Astrocyte (in vitro differentiated cells and primary cell): ENCODE measurements at places on chromosomes 12 and 14. TPM values are rescaled to one million over a fixed set of nuclear protein-coding genes. Genes with fewer than 3 reads are reported as not detected.

DNA sequence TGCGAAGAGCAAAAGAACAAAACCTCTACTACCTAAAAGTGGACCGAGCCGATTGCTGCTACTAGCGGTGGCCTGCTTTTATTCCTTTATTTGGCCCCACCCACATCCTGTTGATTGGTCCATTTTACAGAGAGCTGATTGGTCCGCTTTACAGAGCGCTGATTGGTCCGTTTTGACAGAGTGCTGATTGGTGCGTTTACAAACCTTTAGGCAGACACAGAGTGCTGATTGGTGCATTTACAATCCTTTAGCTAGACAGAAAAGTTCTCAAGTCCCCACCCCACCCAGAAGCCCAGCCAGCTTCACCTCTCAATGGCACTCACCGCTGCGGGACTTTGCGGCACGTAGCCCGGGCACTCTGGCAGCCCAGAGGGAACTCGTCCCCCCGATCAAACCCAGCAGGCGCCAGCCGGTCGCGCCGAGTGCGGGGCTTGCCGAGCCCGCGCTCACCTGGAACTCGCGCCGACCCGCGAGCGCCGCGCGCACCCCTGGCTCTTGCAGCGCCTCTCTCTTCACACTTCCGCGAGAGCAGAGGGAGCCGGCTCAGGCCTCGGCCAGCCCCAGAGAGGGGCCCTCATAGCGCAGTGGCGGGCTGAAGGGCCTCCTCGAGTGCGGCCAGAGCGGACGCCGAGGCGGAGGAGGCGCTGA is 8.7 kb upstream of the FGD4 start:
- no peak for DNase-seq

GRCh38 chr14:45743884-45744283 is 490.9 kb upstream of the MIS18BP1 start:
- no peak for DNase-seq

GRCh38 chr12:67534681-67535080 is 113.9 kb upstream of the DYRK2 start:
- DNase-seq: peak; percentile 99

DNA sequence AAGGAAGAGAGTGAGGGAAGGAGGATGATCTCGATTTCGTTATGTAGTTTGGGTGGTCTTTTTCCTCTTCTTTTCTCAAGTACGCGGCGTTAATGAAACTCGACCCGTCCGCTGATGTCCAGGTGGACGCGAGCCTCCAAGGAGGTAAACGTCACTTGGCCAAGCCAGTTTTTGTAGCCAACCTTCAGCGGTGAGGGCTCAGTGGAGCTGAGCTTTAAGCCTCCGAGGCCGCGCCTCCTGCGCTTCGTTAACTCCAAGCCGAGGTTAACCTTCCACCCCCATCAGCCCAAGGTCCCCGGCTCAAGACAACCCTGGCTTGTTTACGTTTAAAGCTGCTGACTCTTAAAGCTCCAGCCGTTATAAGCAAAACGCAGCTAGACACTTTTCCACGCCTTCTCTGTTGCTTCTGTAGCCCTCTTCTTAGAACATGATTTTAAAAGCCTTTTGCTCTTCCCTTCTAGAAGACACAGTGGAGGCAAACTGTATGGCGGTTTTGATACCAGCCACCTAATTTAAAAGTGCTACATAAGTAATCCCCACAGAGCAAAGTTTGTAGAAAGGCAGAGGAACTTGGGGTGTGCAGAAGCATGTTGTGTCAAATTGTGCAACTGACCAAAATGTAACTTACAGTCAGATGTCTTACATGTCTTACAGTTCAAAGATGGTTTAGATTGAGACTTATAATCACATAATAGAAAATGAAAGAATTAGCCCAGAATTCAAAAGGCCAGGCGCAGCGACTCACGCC is 923 bp upstream of the ITPR2 start:
- no peak for DNase-seq

DNA sequence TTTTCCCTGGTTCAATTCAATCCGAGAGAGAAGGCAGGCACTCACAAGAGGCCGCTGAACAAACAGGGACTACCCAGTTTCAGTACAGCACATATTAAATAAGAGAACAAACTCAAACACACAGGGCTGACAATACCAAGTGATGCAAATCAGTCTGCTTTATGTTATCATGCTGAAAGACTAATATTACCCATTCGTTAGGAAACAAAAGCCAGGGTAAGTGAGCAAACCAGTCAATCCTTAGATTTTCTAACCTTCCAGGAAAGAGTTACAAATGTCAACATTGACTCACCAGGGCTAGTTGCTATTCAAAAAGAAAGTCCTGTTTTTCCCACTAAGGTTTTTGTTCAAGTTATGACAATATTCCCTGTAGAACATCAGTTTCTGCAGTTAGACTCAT is 246.2 kb downstream of the C12orf42 start:
- no peak for DNase-seq

DNA sequence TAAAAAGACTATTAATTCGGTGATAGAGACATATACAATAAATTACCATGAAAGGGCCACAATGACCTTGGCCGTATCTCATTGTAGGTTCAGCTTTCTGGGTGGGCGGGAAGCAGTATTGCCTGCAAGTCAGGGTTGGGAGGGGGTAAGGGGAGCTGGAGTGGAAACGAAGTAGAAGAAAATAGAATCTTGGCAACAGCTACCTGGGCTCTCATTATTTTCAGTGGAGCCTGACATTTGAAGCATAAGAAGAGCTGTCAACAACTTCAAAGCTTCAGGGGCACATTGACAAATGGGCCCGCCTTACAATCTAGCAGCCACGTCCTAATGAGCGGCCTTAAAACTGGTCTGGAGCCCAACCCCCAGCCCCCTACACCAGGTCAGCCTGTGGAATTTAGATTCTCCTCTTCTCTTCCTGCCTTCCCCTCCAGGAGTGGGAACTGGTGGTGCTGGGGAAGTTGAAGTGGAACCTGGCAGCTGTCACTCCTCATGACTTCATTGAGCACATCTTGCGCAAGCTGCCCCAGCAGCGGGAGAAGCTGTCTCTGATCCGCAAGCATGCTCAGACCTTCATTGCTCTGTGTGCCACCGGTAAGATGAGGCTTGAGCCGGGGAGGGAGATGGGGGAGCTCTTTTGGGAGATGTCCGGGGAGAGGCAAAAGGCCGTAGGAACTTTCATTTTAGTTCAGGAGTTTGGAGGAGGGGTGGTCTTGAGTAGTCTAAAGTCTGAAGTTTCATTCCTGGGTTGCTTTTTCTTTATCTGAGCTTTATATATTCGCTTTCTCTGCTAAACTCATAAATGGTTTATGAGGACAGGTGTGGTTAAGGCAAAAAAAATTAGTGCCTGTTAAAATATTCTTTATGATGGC is 5.0 kb downstream of the CCND2 start:
- no peak for DNase-seq

DNA sequence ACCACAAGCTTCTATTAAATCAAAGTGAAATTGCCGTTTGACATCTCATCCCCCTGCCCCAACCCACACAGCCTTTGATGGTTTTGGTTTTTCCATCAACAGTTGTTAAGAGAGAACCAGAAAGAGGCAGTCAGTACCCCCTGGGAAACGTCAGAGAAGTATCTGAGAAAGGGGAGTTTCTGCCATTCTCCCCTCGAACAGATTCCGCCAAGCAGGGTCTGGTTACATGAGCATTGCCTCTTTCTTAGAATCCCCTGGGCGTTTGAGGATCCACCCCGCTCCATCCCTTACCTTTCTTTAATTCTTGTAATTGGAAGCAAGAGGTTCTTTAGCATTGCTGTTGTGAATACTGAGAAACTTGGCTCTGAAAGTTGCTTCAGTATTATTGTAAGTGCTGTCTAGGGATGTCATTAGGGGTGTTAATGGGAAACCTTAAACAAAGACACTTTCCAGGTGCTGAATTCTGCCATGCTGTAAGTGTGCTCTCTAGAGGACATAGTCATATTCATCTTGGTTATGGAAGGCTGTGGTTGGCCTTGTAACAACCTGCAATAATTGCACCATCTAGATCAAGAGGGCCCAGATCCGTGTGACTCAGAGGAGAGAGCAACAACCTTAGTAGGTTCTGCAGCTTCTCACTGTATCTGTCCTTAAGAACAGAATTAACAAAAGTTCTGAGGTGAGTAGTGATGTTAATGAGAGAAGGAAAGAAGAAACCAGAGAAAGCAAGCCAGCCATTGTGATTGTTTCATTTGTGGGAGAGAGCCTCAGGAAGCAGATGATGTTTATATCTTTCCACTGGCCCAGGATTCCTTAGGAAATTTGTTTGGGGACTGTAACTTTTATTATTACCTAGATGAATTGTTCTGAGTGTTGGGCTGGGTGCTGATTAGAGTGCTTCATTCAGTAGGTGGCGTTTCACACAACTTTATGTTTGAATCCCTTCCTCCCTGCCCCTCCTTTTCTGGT is 9.0 kb downstream of the TMBIM6 start:
- peak; percentile 39 for DNase-seq

- DNase-seq: no peak
These were observed 80.4 kb upstream of the GPR68 start for GRCh38 chr14:91324606-91325575.

GRCh38 chr14:97219431-97220017 is 422.3 kb downstream of the VRK1 start:
- DNase-seq: no peak

DNA sequence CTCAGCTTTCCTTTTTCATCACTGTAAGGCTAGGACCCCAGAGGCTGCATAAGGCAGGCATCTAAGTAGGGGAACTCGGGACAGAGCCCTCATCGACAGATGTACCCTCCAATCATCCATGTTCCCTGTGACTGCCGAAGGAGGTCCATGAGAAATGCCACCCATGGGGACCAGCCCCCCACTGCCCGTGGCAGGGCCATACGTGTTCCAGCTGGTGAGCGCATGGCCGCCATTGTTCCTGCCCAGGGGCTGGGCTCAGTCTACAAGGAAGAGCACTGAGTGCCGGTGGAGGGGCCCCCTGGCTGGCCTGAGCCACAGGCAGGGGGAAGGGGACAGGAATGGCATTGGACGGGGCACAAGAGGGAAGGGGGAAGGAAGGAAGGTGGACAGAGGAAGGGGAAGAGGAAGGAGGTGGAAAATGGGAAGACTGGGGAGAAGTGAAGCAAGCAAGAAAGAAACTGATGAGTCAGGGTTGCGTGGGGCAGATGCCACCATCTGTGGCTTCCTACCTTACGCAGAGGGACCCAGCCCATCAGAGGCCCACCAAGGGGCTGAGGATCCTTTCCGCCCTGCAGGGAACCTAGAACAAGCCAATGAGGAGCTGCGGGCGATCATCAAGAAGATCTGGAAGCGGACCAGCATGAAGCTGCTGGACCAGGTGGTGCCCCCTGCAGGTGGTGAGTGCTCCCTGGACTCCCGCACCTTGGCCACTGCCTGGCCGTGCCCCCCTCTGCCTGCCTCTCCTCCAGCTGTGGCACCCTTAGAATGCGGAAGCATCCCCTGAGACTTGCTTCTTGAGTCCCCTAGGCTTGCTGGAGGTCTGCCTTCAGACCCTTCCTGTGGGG is 120.6 kb upstream of the FKBP4 start:
- DNase-seq: no peak

DNA sequence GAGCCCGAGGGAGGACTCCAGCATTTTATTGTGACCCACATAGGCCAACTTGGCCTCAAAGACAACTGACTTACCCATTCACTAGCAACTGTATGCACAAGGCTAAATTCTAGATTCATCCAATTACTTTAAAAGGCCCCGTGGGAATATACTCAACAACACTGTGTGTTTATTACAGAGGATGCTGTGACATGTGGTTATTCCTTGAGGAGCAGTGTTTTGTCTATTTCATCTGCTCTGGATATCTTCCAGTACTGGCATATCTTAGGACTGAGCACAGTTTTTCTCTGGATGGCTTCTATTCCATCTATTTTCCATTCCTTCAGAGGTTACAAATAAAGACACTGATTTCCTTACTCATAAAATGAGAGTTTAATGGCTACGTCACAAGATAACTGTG is 87.2 kb upstream of the KRAS start:
- no peak for DNase-seq

GRCh38 chr12:124831590-124831989 is 32.1 kb downstream of the SCARB1 start:
- DNase-seq: no peak

DNA sequence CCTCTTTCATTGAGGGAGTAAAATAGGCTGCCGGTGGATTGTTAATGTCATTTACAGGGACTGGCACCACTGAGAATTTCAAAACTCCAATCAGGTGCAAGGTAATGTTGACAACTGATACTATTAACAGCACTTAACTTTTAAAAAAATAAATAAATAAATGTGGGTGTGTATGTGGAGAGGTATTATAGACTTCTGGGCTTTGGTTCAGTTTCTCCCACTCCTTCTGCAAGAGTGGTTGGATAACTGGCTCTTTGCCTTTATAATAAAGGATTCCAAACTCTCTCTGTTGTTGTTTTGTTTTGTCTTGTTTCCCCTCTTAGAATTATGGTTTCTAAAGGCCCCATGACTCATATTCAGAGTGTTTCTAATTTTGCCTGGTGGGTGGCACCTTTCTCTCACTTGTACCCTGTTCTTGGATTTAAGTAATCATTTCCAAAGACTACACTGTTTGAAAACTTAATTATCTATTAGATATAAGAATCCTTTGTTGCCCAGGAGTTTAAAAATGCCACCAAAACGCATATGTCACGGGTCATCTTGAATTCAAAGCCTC is 151.6 kb upstream of the ARID2 start:
- peak; percentile 34 for DNase-seq

GRCh38 chr12:99059824-99060511 is 414.9 kb downstream of the APAF1 start:
- peak; percentile 15 for DNase-seq

- no peak for DNase-seq
These were observed 21.2 kb downstream of the ZFYVE21 start for GRCh38 chr14:103736546-103737431.

DNA sequence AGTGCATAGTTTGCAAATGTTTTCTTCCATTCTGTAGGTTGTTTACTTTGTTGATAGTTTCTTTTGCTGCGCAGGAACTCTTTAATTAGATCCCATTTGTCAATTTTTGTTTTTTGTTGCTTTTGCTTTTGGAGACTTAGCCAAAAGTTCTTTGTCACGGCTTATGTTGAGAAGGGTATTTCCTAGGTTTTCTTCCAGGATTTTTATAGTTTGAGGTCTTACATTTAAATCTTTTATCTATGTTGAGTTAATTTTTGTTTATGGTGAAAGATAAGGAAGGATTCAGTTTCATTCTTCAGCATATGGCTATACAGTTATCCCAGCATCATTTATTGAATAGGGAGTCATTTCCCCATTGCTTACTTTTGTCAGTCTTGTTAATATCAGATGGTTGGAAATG is 51.9 kb downstream of the SYNE2 start:
- DNase-seq: no peak

DNA sequence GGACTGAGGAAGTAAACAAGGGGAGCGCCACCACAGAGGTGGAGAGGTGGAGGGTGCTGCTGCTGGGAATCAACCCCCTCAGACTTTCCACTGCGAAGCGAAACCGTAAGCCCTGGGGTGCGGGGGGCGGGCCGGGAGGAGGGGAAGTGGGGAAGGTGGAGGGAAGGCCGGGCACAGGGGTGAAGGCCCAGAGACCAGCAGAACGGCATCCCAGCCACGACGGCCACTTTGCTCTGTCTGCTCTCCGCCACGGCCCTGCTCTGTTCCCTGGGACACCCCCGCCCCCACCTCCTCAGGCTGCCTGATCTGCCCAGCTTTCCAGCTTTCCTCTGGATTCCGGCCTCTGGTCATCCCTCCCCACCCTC is at the start of gene LAG3:
LAG3 (plus strand) TSS at position 190 of the 365 bp plus-strand sequence. CDS start 333 bp downstream, outside the sequence.
- no peak for DNase-seq

The CKB gene
- total RNA-seq: 174 and 178 TPM in 2 replicates

The DNAH10 gene
- 0.54 and 1.2 TPM in 2 replicates for total RNA-seq

The ANO2 gene
- total RNA-seq: 0.17 and 0.93 TPM in 2 replicates
